ENCODE measurements at places on chromosomes 3 and 15.
A peak's percentile ranks its signal among the peaks of the same experiment; 100 is the strongest.

DNA sequence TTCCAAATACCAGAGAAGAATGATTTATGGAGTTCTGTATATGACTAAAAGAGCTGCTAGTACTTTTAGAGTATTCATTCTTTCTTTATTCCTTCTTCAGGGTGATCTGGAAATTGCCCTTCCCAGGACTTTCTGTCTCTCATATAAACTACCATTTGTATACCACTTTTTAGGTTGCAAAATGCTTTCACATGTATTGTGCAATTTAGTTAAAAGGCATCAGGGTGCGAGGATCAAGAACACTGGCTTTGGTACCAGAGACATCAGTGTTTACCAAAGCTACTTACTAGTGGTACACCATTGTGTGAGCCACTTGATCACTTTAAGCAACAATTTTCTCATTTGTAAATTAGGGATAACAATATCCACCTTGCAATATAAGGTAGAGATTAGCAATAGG lies 251.4 kb downstream of the TIGIT start:
- DNase-seq, result no peak

GRCh38 chr3:122948408-122948807 lies 79.2 kb downstream of the SEMA5B start:
- DNase-seq, result no peak

DNA sequence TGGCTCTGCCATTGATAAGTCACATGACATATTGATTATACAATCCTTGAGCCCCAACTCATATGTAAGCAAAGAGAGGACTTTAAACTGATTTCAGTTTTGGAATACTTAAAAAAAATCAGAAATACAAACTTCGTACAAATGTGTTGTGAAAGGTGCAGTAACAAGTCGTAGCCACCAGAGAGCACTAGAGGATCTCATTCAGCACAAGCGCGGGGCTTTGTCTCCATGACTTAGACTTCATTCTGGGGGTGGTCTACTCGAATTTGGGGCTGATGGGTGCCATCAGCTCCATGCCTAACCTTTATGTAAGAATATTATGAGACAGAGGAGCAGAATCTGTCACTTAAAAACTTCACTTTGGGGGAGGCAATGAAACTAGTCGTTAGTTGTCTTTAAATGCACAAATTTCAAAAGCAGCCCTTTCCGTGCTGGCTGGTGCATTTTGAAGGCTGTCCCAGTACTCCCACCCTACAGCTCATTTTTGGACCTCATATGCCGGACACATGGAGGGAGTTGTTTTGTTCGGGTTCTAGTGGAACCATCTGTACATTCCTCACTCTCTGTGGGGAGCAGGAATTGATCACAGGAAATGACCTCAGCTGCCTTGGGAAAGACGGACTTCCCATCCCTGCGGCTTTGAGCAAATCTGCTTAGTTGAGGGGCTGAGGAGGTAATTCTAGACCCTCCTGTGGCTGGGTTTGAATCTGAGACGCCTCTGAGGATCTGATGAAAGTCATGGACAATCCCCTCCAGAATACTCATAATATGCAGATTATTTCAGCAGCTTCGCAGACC lies 27.5 kb upstream of the MASP1 start:
- peak; percentile 89 for DNase-seq

DNA sequence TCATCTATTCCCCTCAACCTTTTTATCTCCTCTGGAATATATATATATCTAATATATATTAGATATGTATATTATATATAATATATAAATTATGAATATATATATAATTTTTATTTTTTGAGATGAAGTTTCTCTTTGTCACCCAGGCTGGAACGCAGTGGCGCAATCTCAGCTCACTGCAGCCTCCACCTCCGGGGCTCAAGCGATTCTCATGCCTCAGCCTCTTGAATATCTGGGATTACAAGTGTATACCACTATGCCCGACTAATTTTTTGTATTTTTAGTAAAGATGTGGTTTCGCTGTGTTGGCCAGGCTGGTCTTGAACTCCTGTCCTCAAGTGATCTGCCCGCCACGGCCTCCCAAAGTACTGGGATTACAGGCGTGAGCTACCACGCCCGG lies 22.2 kb downstream of the PXYLP1 start:
- DNase-seq, result no peak

DNA sequence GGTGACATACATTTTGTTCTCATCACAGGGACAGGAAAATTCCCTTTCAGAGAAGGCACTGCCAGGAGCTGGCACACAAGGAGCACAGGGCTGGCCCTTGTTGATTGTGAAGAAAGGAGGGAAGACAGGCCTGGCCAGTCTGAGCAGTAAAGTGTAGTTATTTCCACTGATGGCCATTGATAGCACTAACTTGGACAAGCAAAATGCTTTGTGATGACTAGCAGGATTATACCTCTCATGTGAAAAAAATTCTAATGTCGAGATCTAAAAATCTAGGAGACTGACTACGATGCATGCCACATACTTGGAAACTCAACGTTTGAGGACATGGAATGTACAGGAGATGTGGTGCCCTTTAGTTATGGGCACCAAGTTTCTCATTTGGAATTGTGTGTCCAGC lies 54.3 kb upstream of the ST8SIA2 start:
- DNase-seq, result no peak

DNA sequence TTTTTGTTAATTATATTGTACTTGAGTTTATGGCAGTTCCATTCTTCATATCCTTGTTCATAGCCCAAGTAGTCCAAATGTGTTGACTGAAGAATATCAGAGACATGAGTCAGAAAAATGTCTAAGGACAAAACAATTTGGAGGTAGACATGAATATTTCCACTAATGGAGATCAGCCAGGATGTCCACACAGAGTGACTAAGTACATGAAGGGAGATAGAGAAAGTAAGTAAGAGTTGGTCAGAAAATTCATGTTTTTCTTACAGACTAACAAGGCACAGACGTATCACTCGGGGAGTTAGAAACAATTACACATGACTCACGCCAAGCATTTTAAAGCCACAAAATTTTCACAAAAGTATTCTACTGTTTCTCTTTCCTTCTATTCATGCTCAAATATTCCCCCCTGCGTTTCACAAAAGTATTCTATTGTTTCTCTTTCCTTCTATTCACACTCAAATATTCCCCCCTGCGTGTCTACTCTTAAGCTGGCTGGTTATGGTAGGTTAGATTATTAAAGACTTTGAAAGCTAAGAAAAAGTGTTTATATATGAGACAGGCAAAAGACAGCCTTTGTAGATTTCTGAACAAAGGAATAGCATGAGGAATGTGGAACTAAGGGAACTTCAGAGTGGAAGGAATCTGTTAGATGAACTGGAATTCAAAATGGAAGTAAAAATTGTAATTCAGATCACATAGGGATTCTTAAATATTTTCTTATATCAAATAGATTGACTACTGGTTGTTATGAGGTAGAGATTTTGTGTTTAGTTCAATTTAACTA lies 648.7 kb upstream of the CCDC54 start:
- DNase-seq, result peak; percentile 97

DNA sequence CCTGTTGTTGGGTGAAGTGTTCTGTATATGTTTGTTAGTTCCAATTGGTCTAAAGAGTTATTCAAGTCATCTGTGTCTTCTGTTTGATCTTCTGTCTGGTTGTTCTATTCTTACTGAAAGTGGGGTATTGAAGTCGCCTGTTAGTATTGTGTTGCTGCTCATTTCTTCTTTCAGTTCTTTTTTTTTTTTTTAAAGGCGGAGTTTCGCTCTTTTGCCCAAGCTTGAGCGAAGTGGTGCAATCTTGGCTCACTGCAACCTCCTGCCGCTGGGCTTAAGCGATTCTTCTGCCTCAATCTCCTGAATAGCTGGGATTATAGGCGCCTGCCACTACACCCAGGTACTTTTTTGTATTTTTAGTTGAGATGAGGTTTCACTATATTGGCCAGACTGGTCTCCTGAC lies 23.5 kb downstream of the PFN2 start:
- no peak for DNase-seq

- DNase-seq, result peak; percentile 78
Measured at GRCh38 chr3:136787349-136787748, 31.6 kb upstream of the SLC35G2 start.

GRCh38 chr3:157982359-157982758 lies 123.9 kb downstream of the SHOX2 start:
- no peak for DNase-seq

DNA sequence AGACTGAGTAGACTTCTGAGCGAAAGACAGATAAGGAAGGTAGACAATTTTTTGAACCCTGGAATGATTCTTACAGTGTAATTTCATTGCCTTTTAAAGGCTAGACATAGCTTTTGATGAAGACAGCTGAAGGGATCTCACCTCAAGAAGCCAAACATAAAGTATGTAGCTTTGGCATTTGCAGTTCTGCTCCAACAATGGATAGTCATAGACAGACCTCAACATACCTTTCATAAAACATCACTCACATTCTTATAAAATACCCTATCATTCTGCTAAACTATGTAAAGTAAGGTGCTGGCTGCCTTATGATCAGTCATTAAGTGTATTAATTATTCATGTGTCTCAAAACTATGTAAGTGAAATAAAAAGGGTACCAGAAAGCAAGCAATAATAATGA lies 70.0 kb downstream of the UBE3A start:
- peak; percentile 47 for DNase-seq

DNA sequence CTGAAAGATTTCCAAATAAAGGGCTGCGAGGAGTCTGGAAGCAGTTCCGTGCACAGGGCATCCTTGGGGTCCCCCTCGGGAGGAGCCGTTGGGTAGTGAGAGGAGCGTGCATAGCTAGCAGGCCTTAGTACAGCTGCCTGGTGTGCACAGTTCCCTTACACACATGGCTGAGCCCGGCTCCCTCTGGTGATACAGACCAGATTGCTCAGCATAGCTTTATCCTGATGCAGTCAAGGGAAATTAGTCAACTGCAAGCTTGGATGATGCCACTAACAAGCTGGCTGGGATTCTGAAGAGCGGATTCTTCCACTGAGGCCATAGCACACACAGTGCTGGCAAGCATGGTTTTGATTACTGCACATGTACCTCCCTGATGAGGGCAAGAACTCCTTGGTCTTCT lies 349.4 kb downstream of the LRTM1 start:
- DNase-seq, result no peak

GRCh38 chr15:89982315-89983055 lies 18.6 kb upstream of the ZNF710 start:
- no peak for DNase-seq

DNA sequence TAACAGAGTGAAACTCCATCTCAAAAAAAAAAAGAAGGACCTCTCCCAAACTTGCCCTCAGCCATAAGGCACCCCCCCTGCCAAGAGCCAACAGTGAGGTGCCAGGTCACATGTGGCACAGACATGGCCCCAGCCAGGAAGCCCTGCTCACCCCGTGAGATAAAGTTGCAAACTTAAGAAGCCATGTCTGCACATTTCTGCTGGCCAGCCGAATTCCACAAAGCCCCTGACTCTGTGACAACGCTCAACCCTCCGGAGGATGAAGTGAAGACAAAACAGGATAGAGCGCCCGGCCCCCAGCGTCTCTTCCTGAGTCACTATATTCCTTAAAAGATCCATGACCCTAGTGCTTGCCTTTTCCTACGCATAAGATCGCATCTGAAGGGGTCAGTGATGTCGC lies 188.1 kb downstream of the XXYLT1 start:
- no peak for DNase-seq

DNA sequence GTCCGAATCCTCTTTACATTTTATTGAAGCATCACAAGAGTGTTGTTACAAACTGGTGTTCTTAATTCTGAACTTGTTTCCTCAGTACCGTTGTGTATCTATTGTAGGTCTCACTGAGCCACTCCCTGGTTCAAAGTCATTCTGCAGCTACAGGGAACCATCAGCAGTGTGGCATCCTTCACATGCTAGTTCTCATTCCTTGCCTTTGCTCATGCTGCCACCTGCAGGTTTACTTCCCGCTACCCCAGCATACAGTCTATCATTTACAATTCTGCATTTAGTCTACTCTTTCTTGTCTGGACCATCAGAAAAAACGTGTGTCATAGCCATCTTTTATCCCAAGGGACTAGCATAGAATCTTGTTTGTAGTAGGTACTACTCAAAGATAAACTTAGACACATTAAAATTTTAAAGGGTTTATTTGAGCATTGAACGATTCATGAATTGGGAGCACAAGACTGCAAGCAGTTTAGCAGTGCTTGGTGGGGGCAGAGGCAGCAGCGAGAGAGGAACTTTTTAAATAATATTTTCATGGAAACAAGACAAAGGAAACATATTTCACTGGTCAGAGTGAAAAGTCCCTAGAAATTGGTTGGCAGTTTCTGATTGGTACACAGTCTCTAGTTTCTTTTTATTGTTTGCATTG lies 402.1 kb downstream of the CADM2 start:
- DNase-seq, result peak; percentile 77

DNA sequence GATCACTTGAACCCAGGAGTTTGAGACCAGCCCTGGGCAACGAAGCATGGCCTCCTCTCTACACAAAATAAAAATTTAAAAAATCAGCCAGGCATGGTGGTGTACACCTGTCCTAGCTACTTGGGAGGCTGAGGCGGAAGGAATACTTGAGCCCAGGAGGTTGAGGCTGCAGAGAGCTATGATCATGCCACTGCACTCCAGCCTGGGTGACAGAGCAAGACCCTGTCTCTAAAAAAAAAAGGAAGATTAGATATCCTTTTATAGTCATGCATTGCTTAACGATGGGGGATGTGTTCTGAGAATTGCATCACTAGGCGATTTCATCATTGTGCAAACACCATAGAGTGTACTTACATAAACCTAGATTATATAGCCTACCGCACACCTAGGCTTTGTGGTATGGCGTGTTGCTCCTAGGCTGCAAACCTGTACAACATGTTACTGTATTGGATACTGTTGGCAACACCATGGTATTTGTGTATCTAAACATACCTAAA lies 12.6 kb downstream of the ALAS1 start:
- DNase-seq, result peak; percentile 76

DNA sequence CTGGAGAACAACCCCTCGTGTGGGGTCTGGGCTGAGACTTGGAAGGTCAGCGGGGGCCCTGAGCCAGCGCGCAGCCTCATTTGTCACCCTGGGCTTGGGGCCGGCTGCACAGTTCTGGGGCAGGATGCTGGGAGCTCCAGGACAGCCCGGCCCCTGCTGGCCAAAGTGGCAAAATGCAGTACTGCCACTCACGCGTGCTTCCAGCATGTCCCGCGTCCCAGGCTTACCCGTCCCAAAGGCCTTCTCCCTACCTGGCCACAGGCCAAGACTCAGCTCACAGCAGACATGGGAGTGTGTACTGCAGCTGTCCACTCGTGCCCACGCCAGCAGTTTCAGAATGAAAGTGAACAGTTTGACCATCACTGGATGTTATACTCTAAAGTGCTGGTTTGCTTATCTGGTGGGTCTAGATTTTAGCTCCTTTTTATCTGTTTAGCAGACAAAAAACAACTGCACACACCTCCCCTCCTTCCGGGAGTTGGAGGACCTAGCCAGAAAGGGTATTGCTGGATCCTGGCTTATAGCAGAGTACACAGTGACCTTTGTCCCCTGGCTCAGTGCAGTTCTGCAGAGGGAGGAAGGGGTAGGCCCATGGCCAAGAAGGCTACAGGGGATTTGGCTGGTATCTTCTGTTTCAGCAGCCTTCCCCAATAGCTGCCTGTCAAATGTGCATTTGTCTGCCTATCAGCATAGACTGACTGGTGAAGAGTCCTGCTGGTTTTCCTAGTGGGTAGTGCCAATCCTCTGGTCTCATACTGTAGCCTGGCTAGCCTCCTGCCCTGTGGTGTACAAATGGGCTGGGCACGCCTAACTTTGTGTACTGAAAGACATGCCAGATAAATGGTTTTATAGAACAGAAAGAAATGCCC lies 23.2 kb upstream of the IP6K2 start:
- DNase-seq, result peak; percentile 80
